ENCODE measurements at places on chromosomes 2 and 18. TPM values are rescaled to one million over a fixed set of nuclear protein-coding genes. Genes with fewer than 3 reads are reported as not detected.

DNA sequence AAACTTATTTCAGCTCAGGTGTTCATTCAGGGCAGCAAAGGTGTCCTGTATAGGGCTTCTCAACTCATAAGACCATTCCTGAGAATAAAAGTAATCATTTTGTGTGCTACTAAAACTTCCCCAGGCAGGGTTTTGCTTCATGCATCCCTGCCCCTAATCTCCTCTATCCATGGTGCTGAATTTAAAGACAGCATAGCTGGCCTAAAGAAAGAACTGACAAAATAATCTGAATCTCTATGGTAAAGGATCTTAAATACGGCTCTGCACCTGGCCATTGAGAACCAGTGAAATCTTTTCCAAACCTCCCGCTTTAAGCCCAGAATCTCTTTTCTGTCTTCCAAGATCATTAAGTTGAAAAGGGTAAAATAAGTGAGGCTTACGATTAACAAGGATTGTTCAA is 292.1 kb upstream of the KLHL29 start:
- DNase-seq, result no peak

DNA sequence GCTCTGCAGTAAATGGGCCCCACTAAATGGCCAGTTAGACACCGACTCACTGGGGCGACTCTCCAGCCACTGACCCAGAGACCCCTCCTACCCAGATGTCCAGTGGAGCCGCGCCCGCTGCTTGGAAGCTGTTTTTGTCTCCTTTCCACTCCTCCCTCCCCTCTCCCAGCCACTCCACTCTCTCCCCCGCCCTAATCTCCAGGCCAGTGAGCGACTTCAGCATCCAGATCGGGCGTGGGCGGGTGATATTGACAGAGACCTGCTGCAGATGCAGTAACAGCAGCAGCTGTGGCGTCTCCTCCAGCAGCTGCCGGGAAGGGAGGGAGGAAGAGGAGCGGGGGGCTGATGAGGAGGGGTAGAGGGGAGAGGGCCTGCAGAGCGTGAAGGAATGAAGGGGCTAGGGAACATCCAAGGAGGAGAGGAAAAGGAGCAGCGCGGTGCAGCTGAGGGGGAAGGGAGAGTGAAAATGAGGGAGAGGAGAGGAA is at the start of gene SCN7A:
Gene SCN7A, minus strand, starts transcription at position 110 of the 485 bp plus-strand sequence. CDS start 16,553 bp downstream, outside the sequence.
- DNase-seq, result peak; percentile 8

DNA sequence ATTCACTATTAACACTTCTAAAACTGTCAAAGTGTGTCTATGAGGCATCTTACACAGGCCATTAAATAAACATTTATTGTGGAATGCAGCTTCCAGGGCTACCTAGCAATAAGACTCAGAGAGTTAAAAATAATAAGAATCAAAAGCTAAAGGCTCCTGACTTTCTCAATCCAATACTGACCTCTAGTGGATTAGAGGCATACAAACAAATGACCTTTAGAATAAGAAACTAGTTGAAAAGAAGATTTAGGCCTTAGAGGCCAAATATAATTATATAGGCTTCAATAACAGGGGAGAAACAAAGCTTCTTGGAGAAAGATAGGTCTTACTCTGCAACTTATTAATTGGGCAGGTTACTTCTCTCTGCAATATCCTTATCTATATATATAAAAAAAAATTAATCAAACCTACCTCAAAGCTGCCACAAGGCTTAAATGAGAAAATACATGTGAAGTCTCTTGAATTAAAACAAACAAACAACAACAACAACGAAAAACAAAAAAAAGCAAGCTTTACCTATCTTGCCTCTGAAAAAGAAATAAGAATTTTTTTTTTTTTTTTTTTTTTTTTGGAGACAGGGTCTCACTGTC is 246.1 kb downstream of the EXOC6B start:
- DNase-seq, result peak; percentile 19

DNA sequence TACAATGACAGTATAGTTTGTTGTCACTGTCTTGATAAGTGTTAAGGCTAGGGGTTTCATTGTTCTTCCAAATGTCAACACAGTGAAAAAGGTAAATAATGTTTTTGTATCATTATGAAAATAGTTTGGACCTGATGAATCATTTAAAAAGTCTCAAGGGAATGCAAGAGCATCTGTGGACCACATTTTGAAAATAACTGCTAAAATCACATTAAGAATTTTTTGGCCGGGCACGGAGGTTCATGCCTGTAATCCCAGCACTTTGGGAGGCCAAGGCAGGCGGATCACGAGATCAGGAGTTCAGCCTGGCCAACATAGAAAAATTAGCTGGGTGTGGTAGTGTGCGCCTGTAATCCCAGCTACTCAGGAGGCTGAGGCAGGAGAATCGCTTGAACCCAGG is 10.3 kb downstream of the SCN1A start:
- no peak for DNase-seq

Gene IL36B
- not detected for total RNA-seq

DNA sequence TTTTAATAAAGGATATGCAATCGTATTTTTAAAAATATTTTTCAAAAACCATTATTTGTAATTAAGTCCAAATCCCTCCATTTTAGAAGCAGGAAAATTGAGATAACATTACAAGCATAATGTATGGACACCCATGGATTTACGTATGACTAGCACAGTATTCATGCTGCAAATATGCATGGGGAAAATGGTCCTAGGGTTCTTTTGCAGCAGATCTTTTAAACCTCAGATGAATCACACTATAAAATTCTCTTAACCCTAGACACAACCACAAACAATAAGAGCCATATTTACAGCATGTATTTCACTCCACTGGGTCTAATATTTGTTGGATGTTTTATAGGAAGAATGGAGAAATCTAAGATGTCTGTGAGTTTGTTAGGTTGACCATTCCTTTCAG is 453.4 kb downstream of the TGIF1 start:
- DNase-seq, result peak; percentile 69

GRCh38 chr18:25531207-25531606 is 179.2 kb upstream of the ZNF521 start:
- DNase-seq, result no peak

DNA sequence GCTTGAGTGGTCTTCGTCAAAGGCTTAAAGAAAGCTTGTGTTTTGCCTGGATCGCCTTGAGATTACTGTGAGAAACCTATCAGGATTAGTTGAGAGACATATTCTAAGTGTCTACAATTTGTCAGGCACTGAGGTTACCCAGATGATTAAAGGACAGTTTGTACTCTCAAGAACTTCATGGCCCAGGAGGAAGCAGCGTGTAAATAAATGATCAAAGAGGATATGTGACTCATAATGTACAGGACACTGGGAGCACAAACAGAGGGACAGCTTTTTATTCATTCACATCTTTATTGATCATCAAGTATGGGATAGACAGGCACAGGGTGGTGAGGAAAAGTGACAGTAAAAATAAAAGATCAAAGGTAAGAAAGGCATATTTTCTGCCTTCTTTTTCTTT is 152.6 kb upstream of the FSHR start:
- DNase-seq, result no peak

Measured in Daoy (cell line).